DND-41 (cell line): ENCODE measurements at places on chromosomes 2 and 18.
A peak's percentile ranks its signal among the peaks of the same experiment; 100 is the strongest.

- no peaks in the 10 kb centered on the region for H3K4me1 ChIP-seq
- H3K27ac ChIP-seq, result no peak overlapping the region
- H3K27me3 ChIP-seq, result no peaks in the 10 kb centered on the region
- no peaks in the 10 kb centered on the region for H3K36me3 ChIP-seq
Measured at GRCh38 chr2:239803766-239804115, 221.4 kb downstream of the NDUFA10 start.

DNA sequence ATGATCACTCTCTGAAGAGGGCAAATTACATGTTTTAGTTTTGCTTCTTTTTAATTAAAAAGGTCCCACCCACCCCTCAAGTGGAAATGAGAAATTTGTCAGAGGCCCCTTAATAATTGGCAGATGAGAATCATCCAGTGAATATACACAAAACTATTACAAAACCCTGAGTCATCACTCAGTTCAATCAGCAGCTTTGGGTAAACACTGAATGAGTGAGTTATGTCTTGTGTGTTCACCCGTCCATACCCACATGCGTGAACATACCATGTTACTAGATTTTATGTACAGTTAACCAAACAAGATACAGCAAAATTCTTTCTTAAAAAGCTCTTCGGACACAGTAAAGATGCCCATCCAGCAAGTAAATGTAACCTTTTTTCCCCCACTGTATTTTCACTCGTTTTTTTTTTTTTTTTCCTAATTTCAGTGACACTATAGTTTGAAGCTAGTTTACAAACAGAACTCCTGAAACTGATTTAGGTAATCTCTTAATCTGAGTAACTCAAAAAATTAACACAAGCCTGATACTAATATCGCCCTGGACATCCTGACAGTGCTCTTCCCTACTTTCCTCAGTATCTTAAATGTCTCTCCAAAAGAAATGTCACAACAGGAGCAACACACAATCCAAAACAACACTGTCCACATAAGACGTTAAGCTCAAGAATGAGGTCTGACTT lies 1.4 kb downstream of the PSME4 start:
- peaks cover 37% of the 10 kb centered on the region for H3K4me1 ChIP-seq
- H3K27ac ChIP-seq, result peak overlapping the region; percentile 86
- DNase-seq, result no peak
- peak overlapping the region; percentile 99 for H3K4me3 ChIP-seq
- no peaks in the 10 kb centered on the region for H3K27me3 ChIP-seq

DNA sequence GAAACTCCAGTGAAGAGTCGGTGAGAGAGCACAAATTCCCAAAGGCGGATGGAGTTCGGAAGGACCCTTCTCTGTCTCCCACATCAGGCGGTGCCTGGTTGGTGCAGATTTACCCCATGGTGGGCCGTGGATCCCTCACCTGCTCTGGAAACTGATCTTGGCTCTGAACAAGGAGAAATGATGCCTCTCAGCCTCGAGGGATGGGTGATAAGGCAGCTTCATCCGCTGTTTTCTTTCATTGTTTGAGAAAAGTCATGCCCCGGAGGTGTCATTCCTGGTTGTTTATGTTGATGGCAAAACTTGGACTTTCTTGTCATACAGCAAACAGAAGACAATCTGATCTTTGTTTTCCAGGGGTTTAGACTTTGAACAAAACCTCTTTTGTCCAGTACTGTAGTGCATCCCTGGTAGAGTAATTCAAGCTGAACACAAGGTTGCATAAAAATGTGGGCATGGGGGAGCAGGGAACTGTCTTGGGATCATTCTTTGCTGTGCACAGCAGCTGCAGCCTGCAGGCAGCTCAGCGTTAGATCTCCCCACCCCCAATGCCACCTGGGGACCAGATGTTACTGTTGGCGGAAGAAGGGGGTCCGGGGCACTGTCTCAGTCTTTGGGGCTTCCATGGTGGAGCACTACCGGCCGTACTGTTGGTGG lies 81.3 kb downstream of the NFATC1 start:
- no peaks in the 10 kb centered on the region for H3K27me3 ChIP-seq
- no peaks in the 10 kb centered on the region for H3K4me1 ChIP-seq
- no peaks in the 10 kb centered on the region; the same call in 1 of the 2 replicates for H3K36me3 ChIP-seq
- H3K4me3 ChIP-seq, result no peak overlapping the region
- H3K27ac ChIP-seq, result no peak overlapping the region

- DNase-seq, result no peak
- H3K36me3 ChIP-seq, result peaks cover 22% of the 10 kb centered on the region; the same call in 1 of the 2 replicates
- no peaks in the 10 kb centered on the region for H3K4me1 ChIP-seq
- H3K27ac ChIP-seq, result no peak overlapping the region
- H3K27me3 ChIP-seq, result no peaks in the 10 kb centered on the region
Measured at GRCh38 chr2:201151127-201151981, 31.6 kb upstream of the CASP10 start.

DNA sequence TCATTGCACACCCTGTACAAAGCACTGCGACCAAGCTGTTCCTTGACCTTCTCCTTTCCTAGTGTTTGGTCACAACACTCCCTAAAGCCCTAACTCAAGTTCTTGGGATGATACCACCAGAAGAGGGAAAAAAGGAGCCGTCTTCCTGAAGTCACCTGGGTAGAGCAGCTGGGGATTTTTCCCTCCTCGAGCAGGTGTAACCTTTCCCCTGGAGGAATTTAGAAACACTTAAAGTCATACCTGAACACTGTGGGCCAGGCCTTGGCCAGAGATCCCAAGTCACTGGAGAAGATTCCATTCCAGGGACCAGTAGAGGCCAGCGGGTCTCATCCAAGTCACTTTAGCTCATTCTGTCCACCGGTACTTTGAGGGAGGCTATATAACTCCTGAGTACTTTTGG lies 13.2 kb downstream of the EPAS1 start:
- H3K36me3 ChIP-seq, result no peaks in the 10 kb centered on the region
- H3K4me3 ChIP-seq, result no peak overlapping the region
- peaks cover 7% of the 10 kb centered on the region for H3K4me1 ChIP-seq

- H3K4me3 ChIP-seq, result no peak overlapping the region
- H3K27me3 ChIP-seq, result peaks cover 3% of the 10 kb centered on the region
- peaks cover 25% of the 10 kb centered on the region for H3K4me1 ChIP-seq
- H3K36me3 ChIP-seq, result no peaks in the 10 kb centered on the region
- no peak for DNase-seq
- no peak overlapping the region for H3K27ac ChIP-seq
Measured at GRCh38 chr2:27587025-27587424, 4.2 kb downstream of the ZNF512 start.

DNA sequence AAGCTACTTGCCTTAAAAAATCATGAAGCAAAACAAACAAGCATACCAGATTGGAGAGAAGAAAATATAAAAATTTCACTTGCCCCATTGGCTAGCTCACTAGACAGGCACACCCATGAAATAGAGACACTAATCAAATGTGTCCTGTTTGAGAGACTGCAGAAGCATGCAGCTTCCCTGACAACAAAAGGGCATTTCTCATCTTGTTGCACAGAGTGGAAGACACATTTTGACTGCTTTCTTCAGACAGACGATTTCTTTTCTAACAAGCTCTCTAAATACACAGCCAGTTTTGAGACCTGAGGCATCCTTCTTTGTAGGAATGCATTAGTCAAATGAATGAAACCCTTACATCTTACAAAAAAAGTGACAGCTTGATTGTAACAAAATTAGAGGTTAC lies 1558.6 kb upstream of the NXPH2 start:
- DNase-seq, result no peak
- H3K27ac ChIP-seq, result no peak overlapping the region
- H3K4me3 ChIP-seq, result no peak overlapping the region
- H3K27me3 ChIP-seq, result no peaks in the 10 kb centered on the region
- H3K36me3 ChIP-seq, result no peaks in the 10 kb centered on the region

- H3K4me3 ChIP-seq, result no peak overlapping the region
- H3K4me1 ChIP-seq, result no peaks in the 10 kb centered on the region
- DNase-seq, result no peak
- no peaks in the 10 kb centered on the region for H3K27me3 ChIP-seq
- H3K36me3 ChIP-seq, result no peaks in the 10 kb centered on the region
- H3K27ac ChIP-seq, result no peak overlapping the region
Measured at GRCh38 chr2:30361751-30362394, 85.2 kb upstream of the LCLAT1 start.

DNA sequence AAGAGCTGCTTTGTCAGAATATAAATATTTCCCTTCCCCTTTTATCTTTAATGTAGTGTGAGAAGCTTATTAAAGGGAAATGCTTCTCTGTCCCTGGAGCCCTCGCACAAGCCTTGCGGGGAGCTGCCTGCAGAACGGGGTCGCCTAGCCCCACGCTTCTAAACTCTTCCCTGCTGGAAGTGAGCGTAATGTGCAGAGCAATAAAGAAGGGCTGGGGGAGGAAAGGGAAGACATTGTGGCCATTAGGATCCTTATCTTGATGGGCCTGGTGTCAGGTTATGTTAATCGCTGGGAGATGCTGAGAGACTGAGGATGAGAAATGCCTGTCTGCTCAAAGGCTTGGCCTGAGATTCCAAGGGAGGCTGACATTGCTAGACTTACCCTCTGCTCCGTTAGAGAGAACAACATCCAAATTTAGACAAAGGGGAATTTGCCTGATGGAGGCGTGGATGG lies 18.9 kb upstream of the FZD7 start:
- H3K4me1 ChIP-seq, result no peaks in the 10 kb centered on the region
- H3K27me3 ChIP-seq, result peaks cover 4% of the 10 kb centered on the region
- DNase-seq, result no peak
- H3K4me3 ChIP-seq, result no peak overlapping the region
- no peaks in the 10 kb centered on the region for H3K36me3 ChIP-seq

GRCh38 chr2:198188982-198189381 lies 384.6 kb downstream of the PLCL1 start:
- no peaks in the 10 kb centered on the region for H3K36me3 ChIP-seq
- no peak overlapping the region for H3K4me3 ChIP-seq
- no peak for DNase-seq
- H3K27me3 ChIP-seq, result peaks cover 23% of the 10 kb centered on the region
- H3K4me1 ChIP-seq, result no peaks in the 10 kb centered on the region
- H3K27ac ChIP-seq, result no peak overlapping the region

GRCh38 chr2:209791151-209791550 lies 19.5 kb downstream of the UNC80 start:
- no peaks in the 10 kb centered on the region for H3K4me1 ChIP-seq
- H3K4me3 ChIP-seq, result no peak overlapping the region
- no peak for DNase-seq
- no peak overlapping the region for H3K27ac ChIP-seq
- H3K36me3 ChIP-seq, result no peaks in the 10 kb centered on the region

DNA sequence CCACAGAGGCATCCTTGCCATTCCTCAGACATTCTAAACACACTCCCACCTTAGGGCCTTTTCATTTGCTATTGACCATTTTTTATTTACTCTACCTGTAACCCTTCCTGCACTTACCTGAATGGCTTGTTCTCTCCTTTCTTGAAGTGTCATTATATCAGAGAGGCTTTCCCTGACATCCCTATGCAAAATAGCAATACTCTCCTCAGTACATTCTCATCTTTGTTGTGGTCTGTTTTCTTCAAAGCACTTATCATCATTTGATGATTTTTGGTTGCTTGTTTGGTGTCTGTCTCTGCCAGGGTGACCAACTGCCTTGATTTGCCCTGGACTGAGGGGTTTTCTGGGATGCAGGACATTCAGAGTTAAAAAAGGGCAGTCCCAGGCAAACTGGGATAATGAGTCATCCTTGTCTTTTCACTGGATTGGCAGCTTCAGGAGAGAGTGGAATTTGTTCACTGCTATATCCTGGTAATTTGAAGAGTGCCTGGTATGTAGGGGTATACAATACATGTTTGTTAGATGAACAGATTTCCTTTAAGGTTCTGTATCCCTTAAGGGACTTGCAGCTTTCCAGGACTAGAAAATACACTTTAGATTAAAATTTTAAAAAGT lies 102.4 kb downstream of the BABAM2 start:
- peaks cover 10% of the 10 kb centered on the region for H3K4me1 ChIP-seq
- H3K4me3 ChIP-seq, result no peak overlapping the region
- no peaks in the 10 kb centered on the region for H3K27me3 ChIP-seq
- no peaks in the 10 kb centered on the region for H3K36me3 ChIP-seq
- DNase-seq, result no peak

- peaks cover 55% of the 10 kb centered on the region for H3K36me3 ChIP-seq
- no peak overlapping the region for H3K4me3 ChIP-seq
- H3K27me3 ChIP-seq, result no peaks in the 10 kb centered on the region
- DNase-seq, result no peak
- no peak overlapping the region for H3K27ac ChIP-seq
Measured at GRCh38 chr2:127844973-127845372, 13.0 kb downstream of the POLR2D start.

DNA sequence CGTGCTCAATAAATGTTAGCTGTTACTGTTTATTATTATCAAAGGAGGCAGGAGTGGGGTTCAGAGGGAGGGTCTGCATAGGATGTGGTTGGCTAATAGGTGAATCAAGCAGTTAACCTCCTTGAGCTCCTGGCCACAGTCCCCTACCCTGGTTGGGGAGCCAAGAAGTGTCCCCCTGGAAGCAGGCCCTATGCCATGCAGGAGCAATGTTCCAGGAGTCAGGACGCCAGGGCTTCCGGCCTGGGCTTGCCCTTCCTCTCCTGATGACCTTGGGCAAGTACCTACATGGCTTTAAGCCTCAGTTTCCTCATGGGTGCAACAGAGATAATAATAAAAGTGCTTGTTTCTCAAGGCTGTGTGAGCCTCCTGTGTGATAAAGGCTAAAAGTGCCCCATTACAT lies 84.9 kb downstream of the DYSF start:
- no peaks in the 10 kb centered on the region for H3K36me3 ChIP-seq
- H3K4me1 ChIP-seq, result no peaks in the 10 kb centered on the region
- H3K27me3 ChIP-seq, result no peaks in the 10 kb centered on the region
- no peak overlapping the region for H3K4me3 ChIP-seq
- H3K27ac ChIP-seq, result no peak overlapping the region

GRCh38 chr2:173667415-173667814 lies 297.8 kb downstream of the SP3 start:
- no peaks in the 10 kb centered on the region for H3K4me1 ChIP-seq
- DNase-seq, result peak; percentile 8
- H3K27me3 ChIP-seq, result peaks cover 15% of the 10 kb centered on the region

DNA sequence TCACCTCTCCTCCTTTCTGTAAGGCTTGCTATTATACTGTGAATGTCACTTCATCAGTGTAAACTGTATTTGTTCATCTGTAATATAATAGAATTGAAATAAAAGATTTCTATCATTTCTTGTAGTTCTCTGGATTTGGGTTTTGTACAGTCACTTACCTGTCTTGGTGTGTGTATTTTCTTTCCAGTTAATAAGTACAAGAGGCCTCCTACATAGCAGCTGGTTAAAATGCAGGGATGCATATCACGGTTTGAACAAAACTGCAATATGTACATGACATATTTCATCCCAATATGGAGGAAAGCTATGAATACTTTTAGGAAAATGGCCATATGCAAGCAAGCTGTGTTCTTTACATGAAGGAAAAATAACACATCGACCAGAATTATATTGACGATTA lies 5.4 kb upstream of the STAT1 start:
- no peak overlapping the region for H3K4me3 ChIP-seq
- DNase-seq, result no peak
- no peaks in the 10 kb centered on the region for H3K27me3 ChIP-seq
- H3K4me1 ChIP-seq, result peaks cover 56% of the 10 kb centered on the region
- peak overlapping the region; percentile 100 for H3K27ac ChIP-seq
- no peaks in the 10 kb centered on the region; the same call in 1 of the 2 replicates for H3K36me3 ChIP-seq

GRCh38 chr2:20173064-20173463 lies 51.9 kb downstream of the SDC1 start:
- peaks cover 4% of the 10 kb centered on the region for H3K27me3 ChIP-seq
- no peak overlapping the region for H3K27ac ChIP-seq
- no peaks in the 10 kb centered on the region for H3K4me1 ChIP-seq
- H3K4me3 ChIP-seq, result no peak overlapping the region
- no peaks in the 10 kb centered on the region for H3K36me3 ChIP-seq
